ENCODE measurements at places on chromosomes 16 and 17.

- peak; percentile 86 for DNase-seq
These were observed 1.2 kb upstream of the FLYWCH1 start for GRCh38 chr16:2910441-2910969.

DNA sequence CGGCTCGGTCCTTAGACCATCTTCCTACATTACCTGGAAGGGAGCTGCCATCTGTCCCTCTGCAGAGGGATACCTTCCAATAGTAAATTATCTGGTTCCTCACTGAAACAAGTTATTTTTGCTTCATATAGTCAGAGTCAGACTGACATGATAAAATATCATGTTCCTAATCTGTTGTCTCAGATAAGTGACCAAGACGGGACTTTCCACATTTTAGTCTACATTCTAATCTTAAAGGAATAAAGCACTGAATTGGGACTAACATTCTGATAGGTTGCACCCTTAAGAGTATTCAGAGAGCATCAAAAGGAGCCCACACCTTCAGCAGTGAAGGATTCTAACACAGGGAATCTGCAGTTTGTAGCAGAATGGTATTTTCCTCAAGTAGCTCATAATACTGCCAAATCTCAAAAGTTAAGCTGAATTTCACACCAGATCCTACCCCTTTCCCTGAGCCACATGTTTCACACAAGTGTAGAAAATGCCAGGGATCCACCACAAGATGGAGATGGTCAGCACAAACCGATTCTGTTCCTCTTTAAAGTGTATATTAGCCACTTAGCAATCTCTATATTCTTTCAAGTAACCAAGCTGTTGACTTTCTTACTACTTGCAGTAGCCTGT is 13.4 kb downstream of the GINS2 start:
- peak; percentile 30 for DNase-seq

- no peak for DNase-seq
These were observed 25.3 kb downstream of the MARCHF10 start for GRCh38 chr17:62782730-62783270.

DNA sequence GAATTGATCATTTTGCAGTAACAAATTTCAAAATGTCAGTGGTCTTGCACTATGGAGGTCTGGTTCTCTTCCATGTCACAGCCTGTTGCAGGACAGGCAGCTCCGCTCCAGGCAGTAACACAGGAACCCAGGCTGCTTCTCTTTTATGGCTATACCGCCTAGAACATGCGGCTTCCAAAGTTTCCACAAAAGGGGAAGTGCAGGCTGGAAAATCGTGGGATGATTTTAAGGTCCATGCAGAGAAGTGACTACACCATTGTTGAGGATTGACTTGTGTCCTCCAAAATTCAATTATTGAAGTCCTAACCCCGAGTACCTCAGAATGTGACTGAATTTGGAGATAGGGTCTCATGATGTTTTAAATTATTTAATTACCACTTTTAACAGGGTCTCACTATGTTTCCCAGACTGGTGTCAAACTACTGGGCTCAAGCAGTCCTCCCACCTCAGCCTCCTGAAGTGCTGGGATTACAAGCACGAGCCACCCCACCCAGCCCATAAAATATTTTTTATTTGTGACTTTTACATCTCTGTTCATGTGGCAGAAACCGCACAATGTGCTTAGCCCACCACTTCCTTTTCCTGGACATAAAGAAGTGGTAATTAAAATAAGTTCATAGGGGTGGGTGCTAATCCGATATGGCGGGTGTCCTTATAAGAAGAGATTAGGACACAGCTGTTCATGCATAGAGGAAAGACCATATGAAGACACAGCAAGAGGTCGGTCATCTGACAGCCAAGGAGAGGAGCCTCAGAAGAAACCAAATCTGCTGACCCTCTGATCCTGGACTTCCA is 279.2 kb upstream of the RPL38 start:
- DNase-seq, result no peak

- DNase-seq, result no peak
These were observed 2.7 kb downstream of the RNF112 start for GRCh38 chr17:19413761-19414160.

DNA sequence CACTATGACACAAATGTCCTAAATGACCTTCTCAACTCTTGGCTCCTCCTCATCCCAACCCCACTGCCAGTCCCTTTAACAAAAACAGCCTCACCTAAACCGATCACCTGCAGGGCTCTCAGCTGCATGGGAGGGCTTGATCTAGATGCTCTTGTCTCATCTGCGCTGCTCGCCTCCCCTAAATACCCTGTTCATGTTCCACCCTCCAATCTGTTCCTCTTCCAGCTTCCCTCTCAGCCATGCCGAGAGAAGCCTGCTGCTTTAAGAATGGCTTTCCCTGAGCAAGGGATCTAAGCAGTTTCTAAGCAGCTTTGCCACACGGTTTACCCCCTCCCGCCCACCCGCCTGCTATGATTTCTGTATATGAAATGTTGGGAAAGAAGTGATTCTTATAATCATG is 23.7 kb downstream of the PIPOX start:
- no peak for DNase-seq

DNA sequence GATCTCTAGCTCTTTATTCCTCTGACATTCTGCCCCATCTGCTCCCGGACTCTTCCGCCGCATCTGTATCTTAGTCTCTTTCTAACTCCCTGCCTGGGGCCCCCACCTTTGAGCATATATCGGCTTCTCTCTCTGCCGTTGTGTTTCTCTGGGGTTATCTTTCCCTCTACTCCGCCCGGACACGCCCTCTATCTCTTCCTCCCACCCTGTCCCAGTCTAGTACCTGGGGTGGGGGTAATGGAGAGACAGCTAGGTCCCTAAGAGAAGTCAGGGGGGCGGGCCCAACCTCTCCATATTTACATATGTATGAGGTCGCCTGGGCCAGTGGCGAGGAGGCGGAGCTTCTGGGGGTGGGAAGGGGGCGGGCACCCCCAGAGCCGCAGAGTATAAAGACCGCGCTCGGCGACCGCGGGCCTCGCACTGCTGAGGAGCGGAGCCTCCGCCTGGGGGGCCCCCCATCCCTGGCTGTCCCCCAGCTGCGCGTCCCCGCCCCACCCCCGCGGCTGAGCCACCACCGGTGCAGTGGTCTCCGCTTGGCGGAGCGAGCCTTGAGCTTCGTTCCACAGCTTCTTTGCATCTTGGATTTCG is at the start of gene ATP1B2:
Gene ATP1B2, plus strand, starts transcription at position 418 of the 588 bp plus-strand sequence. CDS start 593 bp downstream, outside the sequence.
- DNase-seq, result no peak

- no peak for DNase-seq
These were observed 3.8 kb upstream of the TMC7 start for GRCh38 chr16:18979936-18980335.

DNA sequence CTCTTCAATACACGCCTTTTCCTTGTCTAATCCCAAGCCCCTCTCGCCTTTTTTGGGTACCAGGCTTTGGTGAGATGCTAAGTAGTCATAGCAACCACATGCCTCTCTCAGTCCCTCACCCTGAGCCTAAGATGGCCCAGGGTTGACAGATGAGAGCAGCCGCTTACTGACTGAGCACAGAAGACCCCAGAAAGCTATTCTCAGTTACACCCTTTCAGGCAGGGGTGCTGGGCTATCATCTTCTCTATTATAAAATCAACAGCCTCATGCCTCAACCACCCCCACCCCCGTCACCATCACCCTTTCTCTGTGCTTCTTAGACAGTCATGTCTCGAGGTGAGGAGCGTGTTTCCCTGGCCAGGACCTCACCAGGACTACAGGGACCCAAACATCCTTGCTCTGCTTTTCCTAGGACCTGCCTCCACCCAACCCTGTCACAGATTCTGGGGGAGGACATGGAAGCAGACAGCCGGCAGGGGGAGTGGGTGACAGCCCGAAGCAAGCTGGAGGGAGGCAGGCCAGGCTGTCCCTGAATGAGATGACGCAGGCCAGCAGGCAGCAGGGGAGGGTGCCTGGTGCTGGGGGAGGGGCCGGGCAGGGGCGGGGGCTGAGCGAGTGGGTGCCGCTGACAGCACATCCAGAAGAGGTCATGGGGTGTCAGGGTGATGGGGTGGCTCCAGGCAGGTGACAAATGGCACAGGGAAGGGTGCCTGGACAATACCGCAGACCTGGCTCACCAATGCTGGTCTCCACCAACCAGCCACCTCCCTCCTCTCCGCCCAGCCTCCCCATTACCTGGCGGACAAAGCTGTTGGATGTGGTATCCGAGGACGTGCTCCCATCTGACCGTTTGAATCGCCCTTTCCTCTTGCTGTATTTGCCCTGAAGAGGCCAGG is 3.1 kb downstream of the CACNB1 start:
- peak; percentile 64 for DNase-seq

DNA sequence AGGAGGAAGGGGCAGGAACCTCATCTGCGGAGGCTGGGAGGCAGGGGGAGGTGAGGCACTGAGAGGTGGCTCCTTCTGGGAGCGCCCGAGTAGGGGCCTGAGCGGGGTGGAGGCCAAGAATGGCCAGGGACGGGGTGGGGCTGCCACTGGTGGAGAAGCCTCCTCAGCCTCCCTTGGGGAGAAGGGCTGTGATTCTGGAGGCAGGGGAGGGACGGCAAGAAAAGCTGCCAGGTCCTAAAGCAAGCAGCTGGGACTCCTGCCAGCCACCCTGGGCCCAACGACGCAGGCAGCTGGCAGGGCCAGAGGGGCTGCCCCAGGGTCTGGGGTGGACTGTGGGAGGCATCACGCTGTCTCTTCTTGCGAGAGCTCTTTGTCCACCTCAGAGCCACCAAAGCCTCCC is 12.7 kb upstream of the MLKL start:
- no peak for DNase-seq
